Stimulated activated CD8-positive, alpha-beta memory T cell treated with anti-CD3 and anti-CD28 coated beads, Interleukin-2, amount 100 ng/mL, for 1 hour (primary cell): ENCODE measurements at places on chromosomes 6 and 20.

- no peak for DNase-seq
Measured at GRCh38 chr20:36599912-36600345, 5.7 kb upstream of the RAB5IF start.

- DNase-seq, result no peak
Measured at GRCh38 chr6:1780251-1780867, 170.6 kb downstream of the FOXC1 start.

GRCh38 chr6:73631849-73632248 lies 21.9 kb downstream of the SLC17A5 start:
- no peak for DNase-seq

DNA sequence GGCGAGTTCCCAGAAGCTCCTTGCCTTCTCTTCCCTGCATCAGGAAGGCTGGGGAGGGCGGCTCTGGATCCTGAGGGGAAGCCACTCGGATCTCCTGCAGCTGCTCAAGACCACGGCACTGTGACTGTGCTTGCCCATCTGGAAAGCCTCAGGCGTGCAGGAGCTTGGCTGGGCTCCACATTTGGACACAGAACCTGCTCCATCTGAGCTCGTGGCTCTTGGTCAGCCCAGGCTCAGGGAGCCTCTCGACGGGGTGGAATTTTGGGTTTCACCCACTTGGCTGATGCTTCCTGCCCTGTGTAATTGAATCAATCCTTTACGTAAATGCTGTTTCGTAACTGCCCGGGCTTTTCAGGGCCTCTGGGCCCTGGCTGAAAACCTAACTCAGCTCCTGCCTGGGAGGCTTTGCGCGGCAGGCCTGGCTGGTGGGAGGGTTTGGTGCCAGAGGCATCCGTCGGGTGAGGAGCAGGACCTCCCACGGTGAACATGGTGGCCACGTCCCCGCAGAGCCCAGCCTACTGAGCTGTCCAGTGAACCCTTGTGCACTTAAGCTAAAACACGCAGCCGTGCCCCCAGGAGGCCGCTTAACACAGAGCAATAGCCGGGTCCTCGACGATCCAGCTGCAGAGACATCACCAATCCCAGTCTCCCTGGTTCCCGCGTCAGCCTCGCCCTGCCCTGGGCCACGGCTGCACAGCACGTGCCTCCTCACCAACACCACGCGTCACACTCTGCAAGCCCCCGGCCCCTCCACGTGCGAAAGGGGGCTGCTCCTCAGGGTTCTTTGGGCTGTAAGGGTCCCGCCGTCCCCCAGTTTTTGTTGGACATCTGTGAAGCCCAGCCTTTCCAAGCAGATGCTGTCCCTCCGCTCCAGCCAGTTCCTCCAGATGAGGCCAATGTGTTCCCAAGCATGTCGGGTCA lies 241.0 kb downstream of the DLL1 start:
- no peak for DNase-seq

DNA sequence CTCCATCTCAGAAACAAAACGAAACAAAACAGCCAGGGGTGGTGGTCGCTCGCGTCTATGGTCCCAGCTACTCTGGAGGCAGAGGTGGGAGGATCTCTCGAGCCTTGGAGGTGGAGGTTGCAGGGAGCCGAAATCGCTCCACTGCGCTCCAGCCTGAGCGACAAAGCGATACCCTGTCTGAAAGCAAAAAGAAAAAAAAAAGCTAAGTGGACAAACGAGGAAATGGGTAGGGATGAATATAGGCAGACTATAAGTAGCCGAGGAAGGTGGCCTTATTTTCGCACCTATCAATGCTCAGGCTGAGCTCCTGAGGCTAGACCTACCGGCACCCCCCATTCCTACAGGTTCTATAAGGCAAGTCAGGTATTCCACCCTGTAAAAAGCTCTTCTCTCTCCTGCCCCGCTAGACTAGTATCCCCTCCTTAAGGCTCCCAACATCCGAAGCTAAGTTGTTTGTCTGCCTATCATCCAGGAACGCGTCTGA lies 650 bp upstream of the CASP8AP2 start:
- DNase-seq, result no peak

DNA sequence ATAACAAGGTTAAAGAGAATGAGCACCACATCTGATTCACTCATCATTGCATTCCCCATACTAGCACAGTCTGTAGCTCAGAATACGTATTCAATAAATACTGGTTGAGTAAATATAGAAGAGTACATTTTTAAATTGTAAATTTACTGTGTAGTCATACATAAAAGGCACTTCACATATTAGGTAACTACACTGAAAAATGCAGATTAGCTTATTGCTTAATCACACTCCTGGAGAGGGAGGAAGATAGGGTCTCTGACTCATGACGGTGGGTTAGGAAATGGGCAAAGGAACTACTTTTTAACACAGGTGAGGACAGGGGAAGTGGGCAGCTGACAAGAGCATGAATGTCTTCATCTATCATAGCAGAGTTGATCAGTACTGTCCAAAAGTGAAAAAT lies 133.2 kb downstream of the TBC1D32 start:
- no peak for DNase-seq

DNA sequence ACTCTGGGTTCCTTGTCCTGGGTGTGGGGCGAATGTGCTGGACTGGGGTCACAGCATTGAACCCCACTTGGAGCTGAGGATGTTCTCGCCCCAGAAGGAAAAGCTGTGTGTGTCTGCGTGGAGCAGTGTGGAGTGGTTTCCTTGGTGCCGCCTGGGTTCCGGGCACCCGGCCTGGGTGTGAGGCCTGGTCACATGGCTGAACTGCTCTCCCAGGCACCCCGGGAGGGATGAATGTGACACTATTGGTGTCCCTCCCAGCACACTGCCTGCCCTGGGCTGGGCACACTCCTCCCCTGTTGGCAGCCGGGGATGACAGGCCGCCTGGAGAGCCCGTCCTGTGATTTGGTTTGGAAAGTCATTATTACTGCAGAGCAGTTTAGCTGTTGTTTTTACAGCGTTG lies 12.3 kb downstream of the MYT1 start:
- no peak for DNase-seq

DNA sequence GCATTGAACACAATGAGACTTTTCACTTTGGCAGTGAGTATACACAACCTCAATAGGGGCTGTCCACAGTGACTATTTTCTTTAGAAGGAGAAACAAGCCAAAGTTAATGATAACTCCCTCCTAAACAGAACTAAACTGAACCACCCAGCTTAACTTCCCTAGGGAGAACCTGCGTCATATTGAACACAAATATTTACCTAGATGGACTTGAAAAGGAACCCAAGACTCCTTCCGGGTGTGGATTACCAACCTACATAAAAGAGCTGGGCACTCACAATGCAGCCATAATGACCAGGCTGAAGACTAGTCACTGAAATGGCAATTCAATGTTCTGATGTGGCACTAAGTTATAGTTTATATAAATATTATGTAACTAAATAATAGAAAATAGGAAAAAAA lies 160.6 kb downstream of the IBTK start:
- no peak for DNase-seq

DNA sequence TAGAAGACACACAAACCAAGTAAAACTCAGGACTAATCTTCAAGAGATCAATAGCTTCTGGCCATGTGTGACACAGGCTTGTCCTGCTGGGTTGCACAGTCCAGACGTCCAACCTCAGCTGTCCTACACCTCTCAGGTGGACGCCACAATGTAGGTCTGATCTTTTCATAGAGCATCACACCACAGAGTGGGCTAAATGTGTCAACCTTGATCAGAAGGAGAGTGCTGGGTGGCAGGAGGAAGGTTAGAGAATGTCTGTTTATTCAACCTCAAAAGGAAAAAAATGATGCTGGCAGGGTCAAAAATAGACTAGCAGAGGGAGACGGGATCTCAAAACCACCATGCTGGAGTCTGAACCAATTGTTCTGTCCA lies 41.7 kb downstream of the GFOD1 start:
- no peak for DNase-seq

- DNase-seq, result no peak
Measured at GRCh38 chr6:131257104-131257503, 121.8 kb downstream of the AKAP7 start.

- DNase-seq, result no peak
Measured at GRCh38 chr20:64146936-64147477, 17.2 kb upstream of the MYT1 start.

GRCh38 chr6:56660381-56660730 lies 17.7 kb upstream of the DST start:
- no peak for DNase-seq

DNA sequence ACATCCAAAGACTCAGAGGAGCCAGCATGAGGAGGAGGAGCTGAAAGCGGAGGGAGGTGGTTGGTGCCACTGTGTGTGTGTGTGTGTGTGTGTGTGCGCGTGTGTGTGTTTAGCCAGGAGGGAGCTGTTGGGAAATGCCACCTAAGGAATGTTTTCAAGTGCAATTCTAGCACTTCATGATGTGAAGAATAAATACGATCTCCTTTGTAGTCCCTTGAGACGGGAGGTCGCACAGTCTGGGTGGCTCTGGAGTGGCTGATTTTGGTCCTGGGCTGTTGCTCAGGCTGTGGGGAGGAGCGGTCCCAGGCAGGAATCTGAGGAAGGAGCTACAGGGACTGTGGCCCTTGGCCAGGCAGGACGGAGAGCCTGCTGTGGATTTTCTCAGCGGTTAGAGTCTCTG lies 93.7 kb downstream of the PPP1R14C start:
- no peak for DNase-seq

DNA sequence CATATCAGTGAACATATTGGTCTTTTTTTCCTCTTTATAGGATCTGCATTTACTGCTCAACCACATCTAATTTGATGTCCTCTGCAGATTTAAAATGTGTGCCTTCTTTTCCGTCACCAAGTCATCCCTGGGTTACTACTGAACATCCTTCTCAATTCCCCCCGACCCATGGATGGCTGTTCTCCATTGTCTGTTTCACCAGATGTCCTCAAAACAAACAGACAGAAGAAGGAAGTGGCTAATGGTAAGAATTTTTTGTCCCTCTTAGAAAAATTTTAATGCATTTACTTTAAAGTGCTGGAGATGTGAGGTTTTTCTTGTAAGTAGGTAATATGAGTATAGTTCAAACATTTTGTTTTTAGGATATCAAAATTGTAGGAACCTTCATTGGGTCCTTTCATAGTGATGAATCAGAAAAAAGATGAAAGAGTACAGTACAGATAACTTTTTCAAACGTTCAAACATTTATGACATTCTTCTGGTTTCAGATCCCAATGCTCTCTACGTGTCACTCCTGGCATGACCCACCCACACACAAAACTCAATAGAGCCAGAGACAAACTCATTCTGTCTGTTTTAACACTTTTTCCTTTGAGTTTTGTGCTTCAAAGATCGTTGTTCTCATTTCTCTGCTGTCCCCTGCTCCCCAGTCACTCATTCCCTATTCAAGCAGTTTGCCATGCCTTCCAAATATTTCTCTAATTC lies 276.4 kb downstream of the PRL start:
- no peak for DNase-seq

- no peak for DNase-seq
Measured at GRCh38 chr6:133956416-133957049, 3.5 kb downstream of the TBPL1 start.

DNA sequence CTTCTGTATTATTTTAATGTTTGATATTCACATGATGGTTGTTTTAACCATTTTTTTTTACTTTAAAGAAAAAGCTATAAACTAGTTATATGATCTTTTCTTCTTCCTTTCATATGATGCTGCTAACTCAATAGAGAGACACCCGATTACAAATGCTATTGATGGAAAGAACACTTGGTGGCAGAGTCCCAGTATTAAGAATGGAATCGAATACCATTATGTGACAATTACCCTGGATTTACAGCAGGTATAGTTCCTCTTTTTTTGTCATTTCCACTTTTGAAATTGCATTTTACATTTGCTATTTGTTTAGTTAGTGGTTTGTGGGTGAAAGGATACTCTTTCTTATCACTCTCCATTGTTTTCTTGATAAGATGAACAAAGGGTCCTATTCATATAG lies 176.7 kb downstream of the LAMA2 start:
- DNase-seq, result no peak

GRCh38 chr6:14326774-14327173 lies 209.2 kb downstream of the CD83 start:
- no peak for DNase-seq

DNA sequence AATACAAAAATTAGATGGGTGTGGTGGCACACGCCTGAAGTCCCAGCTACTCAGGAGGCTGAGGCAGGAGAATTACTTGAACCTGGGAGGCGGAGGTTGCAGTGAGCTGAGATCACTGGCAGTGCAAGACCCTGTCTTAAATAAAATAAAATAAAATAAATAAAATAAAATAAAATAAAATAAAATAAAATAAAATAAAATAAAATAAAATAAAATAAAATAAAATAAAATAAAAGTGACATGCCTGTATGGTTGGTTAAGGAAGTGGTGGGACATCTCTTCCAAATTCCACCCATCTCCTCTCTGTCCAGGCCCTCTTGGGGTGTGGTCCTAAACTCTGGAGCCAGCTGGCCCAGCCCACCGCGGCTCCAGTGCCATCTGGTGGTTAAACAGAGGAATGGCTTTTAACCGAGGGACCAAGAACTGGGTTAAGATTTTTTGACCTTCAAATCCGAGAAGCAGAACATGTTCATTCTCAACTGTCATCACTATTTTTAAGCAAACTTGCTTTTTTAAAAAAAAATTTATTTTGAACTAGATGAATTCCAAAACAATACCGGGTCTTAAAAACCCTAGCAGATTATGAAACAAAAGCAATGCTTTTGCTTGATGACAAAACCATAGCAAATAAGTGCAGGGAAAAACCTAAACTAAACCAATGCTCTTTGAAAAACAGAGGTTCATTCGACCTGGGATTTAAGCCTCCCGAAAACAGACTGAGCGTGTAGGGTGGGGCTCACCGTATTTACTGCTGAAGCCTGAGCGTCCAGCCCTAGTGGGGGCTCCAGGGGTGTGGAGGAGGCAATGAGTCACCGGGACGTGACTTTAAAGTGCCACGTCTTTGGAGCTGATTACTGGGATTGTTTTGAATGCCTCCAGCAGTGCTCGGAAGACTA lies 68.8 kb downstream of the CDC5L start:
- no peak for DNase-seq

DNA sequence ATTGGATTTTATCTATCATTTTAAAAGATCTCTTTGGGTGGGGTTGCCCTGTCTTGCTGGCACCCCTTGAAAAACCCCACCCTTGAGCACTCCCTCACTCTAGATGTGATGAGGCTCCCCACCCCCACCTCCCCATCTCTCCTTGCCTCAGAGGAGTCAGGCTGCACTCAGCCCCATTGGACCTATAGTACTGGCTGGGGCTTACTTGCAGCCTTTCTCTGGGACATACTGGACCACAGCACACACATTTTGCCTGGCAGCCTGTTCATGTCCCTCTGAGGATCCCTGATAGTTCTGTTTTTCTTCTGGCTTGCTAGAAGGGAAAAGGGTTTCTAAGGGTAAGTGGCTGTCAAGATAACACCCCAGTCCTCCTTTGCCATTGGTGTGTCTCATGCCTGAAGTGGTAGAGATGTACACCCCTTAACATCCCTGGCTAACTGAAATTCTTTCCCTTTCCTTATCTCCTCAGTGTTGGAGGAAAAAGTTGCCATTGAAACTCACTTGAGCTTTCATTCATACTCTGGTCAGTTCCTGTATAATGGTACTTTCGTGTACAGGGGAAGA lies 553.4 kb upstream of the CITED2 start:
- no peak for DNase-seq

- no peak for DNase-seq
Measured at GRCh38 chr20:55478724-55479450, 526.4 kb downstream of the CBLN4 start.
